ENCODE measurements at places on chromosomes 11 and 22.
A peak's percentile ranks its signal among the peaks of the same experiment; 100 is the strongest.

DNA sequence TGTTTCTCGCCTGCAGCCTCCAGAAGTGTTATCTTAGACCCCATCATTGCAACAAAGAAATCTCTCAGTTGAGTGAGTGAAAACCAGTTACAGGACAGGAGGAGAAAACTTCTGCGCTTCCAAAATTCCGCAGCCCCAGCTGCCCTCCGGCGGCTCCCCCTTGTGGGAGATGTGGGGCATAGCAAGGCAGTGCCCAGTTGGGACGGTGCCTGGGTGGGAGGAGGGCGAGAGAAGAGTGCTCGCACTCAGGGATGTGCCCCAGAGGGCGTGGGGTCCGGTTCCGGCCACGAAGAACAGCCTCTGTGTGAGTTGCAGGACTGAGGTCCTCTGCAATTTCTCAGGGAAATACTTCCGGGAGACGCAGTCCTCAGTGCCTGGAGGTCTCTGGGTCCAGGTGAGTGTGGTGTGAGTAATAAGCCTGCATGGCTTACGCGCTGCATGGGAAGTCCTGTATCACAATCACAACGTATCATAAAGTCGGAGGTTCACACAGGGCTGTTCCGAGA, 87.0 kb upstream of the BLID start:
- DNase-seq = no peak

GRCh38 chr11:86089659-86090058, 20.8 kb upstream of the PICALM start:
- no peak for DNase-seq

- DNase-seq = no peak
Measured at GRCh38 chr11:1339066-1339675, 29.7 kb upstream of the TOLLIP start.

GRCh38 chr11:86592659-86593451, 79.6 kb downstream of the ME3 start:
- DNase-seq = peak; percentile 74

- DNase-seq = no peak
Measured at GRCh38 chr11:13268791-13269190, 8.8 kb upstream of the BMAL1 start.

DNA sequence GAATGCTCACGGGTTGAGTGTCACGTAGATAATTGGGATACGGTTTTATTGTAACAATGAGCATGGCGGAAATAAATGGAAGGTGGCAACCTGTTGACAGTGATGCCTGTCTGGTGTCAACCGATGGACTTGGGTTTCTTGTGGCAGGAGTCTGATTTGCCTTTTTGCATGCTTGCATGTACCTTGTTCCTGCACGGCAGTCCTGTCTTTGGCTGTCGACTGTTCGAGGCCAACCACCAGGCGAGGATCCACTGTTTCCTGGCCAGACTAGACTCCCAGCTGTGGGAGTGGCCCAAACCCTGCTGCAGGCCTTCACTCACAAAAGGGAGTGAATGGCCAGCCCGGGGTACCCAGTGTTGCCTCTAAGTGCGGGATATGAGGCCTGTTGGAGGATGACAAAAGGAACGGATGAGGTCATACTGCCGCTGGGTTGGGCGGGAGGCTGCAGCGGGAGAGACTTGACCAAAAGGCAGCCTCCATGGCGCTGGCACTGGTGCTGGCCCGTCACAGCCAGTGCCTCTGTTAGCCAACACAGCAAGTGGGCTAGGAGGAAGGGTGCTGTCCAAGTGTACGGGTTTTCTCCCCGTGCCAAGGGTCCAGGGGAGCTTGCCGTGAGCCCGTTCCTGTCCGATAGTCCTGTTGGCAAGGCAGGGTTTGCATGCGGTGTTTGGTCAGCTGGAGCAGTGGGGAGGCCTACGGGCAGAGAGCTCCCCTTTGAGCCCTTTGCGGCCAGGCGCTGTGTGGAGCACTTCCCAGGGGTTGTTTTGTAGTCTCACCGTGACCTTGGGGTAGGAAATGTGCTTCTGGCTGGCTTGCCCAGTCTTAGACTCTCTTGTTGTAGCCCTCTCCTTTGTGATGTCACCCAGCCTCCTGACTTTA, 974 bp downstream of the DGCR8 start:
- DNase-seq = no peak

- DNase-seq = no peak
Measured at GRCh38 chr22:23113067-23113846, 28.5 kb downstream of the RSPH14 start.

DNA sequence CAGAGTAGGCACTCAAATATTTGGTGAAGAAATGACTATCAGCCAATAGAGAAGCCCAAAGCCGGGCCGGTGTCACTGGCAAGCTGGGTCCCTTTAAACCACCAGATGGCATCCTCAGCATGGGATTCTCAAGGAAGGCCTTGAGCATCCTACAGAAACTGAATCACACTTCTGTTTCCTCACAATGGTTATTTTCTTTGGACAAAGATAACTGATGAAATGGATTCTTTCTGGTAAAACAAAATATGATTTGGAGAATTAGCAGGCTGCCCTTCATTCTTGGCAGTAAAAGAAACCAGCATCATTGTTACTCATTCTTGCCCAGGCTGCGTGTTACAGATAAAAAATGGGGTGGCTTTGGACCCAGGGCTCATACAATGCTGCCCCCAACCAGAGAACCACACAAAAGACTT, 30.3 kb upstream of the ASPHD2 start:
- peak; percentile 13 for DNase-seq

GRCh38 chr22:43275545-43276317, 67.4 kb downstream of the SCUBE1 start:
- DNase-seq = no peak

- DNase-seq = no peak
Measured at GRCh38 chr11:10303558-10304363, 1.1 kb upstream of the ADM start.

DNA sequence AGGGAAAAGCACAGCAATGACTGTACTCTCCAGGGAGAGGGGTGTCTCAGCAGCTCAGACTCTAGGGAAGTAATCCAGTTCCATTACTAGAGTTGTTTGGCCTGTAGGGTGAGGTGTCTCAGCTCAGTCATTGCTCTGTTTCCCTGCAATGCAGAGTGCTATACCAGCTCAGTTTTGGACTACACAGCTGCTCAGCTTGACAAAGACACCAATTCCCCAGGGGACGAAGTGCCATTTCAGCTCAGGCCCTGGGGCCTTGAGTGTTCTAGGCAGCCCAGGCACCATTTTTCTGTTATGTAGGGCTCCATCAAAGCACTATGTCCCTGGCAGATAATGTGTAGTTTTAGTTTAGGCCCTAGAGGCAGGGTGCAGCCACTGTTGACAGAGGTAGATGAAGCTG, 18.2 kb downstream of the CALCB start:
- DNase-seq = no peak

GRCh38 chr11:19441752-19442553, 201.2 kb upstream of the E2F8 start:
- peak; percentile 7 for DNase-seq

DNA sequence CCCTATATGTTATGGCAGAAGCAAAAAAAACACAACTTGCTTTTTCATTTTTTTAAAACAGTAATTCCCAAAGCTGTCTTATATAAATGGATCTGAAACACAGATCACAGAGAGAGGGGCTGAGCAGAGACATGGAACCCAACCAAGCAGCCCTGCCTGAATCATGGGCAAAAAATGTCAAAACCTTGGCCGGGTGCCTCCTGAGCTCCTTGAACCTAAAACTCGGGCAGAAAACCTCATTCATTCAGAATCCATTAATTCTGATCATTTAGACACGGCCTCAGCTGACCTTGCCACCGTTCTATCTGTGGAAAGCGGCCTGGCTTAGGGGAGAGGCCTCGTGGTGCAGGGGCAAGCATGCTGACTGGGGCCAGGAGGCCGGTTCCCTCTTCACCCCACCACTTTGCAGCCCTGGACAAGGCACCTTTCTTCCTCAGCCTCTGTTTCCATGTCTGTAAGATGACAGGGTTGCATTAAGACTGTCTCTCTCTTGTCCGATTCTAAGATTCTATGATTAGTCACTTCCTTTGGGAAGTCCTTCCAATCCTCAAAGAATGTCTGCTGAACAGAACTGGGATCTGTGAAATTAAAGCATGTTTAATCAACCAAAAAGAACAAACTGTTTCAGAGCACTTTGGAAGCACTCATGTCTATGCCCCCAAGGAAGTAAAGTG, 26.0 kb downstream of the TENM4 start:
- DNase-seq = no peak

DNA sequence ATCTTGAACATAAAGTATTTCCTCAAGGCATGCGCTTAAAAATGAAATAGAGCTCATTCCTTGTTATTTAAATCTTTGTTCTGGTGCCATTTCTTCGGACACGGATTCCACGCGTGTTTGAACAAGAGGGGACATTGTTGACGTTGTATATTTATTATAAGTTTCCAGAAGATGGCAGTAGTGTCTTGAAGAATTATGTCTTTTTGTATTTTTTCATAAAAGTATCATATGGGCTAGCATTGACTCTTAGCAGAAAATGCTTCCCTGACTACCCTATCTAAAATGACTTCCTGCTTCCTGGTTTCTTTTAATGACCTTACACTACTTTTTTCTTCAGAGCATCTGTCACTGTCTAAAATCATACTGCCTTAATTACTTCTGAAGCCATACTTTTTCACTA, 20.4 kb downstream of the BIRC2 start:
- no peak for DNase-seq

- DNase-seq = no peak
Measured at GRCh38 chr22:39179841-39180335, 27.4 kb upstream of the CBX7 start.

- no peak for DNase-seq
Measured at GRCh38 chr11:82146789-82147188, 586.9 kb downstream of the FAM181B start.

- DNase-seq = no peak
Measured at GRCh38 chr11:74175920-74176319, 4.8 kb downstream of the PPME1 start.

- no peak for DNase-seq
Measured at GRCh38 chr22:29308791-29309262, 2.4 kb downstream of the GAS2L1 start.

- DNase-seq = no peak
Measured at GRCh38 chr11:76267556-76267955, 61.3 kb upstream of the WNT11 start.

GRCh38 chr11:13327421-13327820, 49.8 kb downstream of the BMAL1 start:
- DNase-seq = no peak

- DNase-seq = no peak
Measured at GRCh38 chr11:76557466-76557865, 112.6 kb downstream of the EMSY start.

DNA sequence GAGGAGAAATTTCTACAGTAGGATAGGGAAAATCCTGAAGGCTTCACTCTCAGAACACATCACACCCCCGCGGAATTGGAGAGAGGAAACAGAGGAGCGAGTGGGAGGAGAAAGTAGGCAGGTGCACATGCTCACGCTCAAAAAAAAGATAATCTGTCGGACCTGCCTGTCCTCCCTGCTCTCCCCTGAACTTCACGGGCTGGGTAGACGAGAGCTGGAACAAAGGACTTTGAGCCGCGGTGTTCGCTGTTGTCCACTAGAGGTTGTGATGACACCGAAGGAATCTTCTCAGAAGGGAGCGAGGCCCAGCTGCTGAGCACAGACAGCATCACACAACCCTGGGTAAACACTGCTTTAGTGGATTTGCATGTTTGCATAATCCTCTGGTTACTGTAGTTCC, 5.0 kb downstream of the SEZ6L start:
- no peak for DNase-seq

- no peak for DNase-seq
Measured at GRCh38 chr11:18457450-18457849, 1.8 kb downstream of the LDHAL6A start.

GRCh38 chr11:67437082-67437808, at the start of gene PTPRCAP:
PTPRCAP (minus strand) TSS chr11:67437682; CDS start chr11:67437619, 63 bp downstream.
- DNase-seq = peak; percentile 49

DNA sequence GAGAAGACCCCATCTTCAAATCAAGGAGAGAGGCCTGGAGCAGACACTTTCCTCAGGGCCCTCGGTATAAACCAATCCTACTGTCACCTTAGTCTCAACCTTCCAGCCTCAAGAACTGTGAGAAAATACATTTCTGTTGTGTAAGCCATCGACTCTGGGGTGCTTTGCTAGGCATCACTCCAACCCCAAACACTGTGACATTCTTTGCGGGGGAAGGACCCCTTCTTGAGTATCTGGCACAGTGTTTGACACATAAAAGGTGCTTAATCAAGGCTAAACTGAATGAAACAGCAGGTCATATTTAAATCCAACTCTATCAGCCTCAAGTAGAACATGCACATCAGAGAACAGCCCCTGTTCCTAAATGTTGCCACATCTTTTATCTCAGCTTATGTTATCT, 558.1 kb downstream of the INSC start:
- DNase-seq = no peak

DNA sequence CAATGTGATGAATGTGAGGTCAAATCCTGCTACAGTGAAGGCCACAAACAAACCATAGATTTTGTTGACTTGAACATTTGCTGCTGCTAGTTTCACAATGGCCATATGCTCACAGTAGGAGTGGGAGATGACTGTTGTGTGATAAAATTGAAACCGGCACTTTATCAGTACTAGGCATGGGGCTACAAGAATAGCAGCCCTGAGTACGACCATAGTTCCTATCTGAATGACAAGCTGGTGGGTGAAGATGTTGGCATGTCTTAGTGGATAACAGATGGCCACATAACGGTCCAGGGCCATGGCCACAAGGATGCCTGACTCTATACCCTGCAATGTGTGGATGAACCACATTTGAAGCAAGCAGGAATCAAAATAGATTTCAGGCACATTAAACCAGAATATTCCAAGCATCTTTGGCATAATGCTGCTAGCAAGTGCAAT, 2.8 kb downstream of the OR52A1 start:
- DNase-seq = no peak

DNA sequence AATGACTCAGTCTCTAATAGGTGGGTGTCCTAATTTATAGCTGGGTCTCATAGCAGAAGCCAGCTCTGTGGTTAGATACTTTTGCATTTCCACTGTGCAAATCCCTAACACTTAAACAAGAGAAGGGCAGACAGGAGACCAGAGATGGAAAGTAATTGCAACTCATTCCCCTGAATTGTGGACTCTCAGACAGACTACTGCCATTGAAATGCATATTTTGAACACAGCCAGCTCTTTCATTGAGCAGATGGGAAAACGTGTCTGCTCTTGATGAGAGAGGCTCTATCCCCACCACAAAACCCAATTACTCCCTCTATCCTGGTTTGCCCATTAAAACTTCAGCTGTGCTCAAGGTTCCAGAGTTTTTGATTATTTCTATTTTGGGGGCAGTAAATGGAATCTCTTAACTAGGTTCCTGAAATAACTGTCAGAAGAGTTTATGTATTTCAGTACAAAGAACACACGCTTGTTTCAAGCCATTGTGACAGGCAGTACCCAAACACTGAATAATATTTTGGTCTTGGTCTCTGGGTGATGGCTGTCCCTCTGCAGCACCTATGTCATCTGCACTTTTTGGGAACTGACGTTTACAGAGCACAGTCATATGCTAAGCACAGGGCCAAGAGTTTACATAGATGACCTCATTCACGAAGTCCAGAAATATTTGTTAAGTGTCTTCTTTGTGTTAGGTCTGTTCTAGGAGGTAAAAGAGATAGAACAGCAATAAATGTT, 41.7 kb downstream of the FAM227A start:
- no peak for DNase-seq

GRCh38 chr11:96341211-96342013, 1.6 kb downstream of the MAML2 start:
- peak; percentile 37 for DNase-seq
